Stimulated activated CD8-positive, alpha-beta memory T cell treated with anti-CD3 and anti-CD28 coated beads, Interleukin-15, amount 100 ng/mL, for 4 hours (primary cell): ENCODE measurements at places on chromosomes 5 and 9.

DNA sequence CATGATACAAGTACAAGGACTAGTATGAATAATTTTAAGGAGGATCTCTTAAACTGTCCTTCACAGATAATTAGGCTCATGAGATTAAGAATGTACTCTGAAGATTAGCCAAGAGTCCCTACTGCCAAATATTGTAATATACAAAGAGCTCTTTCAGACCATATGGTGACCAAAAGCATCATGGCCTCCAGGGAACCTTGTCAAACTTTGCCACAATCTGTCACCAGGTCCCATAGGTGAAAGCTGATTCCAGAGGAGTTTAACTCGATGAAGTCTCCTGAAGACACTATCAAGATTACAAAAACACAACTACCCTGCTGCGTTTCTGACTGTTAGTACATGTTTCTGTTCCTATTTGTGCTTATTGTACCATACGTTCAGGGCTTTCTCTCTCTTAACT lies 395.4 kb upstream of the ITGA1 start:
- no peak for DNase-seq

- no peak for DNase-seq
Measured at GRCh38 chr9:89407070-89407469, 88.8 kb downstream of the SECISBP2 start.

DNA sequence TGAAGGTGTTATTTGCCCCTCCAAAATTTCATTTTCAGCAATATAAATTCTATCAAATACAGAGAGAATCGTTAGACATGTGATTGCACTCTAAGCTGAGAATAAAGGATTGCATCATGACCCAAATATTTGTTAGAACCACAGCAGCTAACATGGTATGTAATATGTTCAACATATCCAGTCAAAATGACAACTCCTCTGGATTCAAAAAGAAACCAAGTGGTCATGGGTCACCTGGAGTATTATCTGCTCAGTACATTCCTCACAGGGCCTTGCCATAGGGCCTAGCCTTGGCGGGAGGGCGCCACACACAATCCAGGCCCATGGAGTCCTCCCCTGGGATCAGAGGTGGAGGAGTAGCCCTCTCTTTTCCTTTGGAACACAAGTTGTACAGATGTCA lies 179.2 kb downstream of the HSD17B3 start:
- no peak for DNase-seq

DNA sequence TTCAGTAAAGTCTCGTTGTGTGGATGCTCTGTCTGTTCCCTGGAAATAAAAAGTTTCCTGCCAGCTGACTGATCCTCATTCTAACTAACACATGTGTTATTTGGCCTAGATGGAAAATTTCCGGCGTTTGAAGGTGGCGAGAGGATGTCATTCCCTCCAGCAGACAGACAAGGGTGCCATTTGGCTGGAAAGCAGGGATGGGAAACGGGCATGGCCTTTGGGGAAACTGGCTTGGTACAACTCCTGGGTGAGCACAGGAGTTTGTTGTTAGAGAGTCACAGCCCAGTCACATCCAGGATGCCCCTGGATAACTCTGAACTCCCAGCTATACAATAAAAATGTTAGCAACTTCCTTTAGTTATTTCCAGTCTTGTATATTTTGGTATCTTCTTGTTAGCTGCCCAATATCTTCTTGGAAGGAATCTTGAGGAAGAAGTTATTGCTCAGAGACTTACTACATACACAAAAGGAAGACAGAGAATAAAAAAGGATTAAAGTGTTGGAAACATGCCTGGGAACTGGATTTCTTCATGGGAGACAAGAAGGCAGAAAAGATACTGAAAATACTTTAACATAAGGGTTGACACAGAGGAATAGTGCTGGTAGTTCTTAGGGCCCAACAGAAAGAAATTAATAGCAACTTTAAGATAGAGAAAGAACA lies 41.9 kb downstream of the TEK start:
- DNase-seq: no peak

DNA sequence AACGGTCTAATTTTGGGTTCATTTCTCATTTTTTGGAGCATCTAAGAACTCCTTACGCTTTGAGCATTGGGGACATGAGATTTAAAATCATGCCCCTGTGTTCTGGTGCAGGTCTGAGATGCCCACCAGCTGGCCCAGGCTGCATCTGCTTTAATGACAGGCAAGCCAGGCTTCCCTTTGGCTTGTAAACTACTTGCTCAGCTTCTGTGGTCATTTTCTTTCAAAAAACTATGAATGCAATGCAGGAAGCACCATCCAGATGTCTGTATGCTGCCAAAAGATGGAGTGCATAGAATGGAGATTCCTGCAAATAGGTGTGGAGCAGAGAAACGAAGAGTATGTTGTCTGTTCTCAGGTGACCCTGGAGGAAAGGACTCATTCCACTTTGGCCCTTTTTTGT lies 399.9 kb upstream of the ADAMTSL1 start:
- DNase-seq: no peak

GRCh38 chr5:128014578-128014977 lies 69.0 kb upstream of the SLC12A2 start:
- DNase-seq: no peak

GRCh38 chr9:77020413-77021290 lies 1.2 kb downstream of the FOXB2 start:
- no peak for DNase-seq

DNA sequence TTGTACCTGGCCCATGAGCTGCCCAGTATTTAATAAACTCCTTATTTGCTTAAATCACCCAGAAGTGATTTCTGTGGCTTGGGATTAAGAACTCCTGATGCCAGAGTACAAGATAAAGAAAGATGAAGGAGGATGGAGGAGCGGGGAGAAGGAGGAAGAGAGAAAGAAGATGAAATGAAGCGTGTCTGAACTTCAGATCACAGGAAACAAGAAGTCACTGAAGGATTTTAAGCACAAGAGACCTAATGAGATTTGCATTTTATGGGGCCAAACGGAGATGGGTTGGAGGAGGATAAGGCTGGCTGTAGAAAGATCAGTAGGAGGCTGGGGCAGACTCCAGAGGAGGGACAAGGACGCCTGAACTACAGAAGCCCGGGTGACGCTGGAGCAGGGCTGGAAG lies 3.1 kb downstream of the EIF4E1B start:
- no peak for DNase-seq

DNA sequence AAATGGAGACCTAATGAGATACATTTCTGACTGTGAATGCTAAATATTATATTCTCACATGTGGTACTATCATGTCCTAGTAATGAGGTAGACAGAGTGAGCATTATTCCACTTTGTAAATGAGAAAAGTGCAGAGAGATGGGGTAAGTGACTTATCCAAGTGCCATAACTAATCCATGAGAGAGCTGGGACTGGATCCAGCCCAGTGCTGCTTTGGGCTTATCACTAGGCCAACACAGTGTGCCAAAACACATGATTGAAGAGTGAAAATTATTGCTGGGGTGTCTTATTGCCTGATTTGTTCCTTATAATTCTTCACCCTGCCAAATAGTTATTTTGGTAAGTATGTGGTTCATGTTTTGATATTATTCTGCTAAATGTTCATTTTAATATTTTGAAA lies 442.2 kb upstream of the GRAMD2B start:
- DNase-seq: no peak

DNA sequence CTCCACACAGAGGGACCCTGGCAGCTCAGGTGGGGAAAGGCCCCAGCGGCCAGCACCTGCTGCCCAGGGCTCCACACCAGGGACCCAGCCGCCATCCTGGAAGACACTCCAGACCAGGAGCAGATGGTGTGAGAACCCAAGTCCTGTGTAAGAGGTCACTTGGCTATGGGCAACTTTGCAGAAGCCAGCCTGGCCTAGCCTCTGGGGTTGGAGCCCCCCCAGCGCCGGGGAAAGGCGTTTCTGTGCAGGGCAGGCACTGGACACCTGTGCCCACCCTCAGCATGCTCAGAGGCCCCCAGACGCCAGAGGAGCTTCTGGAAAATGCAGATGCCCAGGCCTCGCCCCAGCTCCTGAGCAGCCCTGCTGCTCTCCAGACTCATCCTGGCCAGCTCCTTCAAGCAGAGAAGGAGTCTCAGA lies 34.0 kb downstream of the RASGEF1C start:
- DNase-seq: no peak

DNA sequence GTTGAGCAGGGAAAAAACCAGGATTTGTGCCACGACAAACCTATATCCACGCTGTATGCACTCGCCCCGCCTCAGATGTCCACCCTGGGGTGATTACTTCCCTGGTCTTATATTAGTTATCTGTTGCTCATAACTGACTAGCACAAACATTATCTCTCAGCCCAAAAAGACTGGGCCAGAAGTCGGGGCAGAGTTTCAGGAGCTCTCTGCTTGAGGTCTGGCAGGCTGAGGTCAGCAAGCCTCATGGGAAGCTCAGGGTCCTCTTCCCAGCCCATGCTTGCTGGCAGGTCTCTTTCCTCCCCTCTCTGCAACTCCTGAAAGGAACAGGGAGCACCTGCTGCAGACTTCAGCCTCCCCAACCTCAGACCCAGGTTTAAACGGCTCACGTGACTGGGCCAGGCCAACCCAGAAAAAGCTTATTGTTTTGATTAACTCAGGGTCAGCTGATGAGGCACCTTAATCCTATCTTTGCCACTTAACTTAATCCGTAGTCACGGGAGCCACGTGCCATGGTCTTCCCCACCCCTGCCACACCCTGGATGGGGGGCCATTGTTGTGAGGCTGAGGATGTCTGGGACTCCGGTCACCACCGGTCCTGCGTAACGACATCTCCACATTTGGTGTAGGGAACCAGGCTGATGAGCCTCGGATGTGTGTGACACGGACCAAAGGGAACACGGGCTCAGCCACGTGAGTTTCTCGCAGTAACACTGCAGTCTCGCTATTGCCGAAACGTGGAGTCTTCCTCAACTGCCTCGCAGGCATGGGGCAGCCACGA lies 123.7 kb upstream of the IRX4 start:
- DNase-seq: no peak

- DNase-seq: no peak
Measured at GRCh38 chr9:93012963-93013855, 45.3 kb upstream of the SUSD3 start.

- peak; percentile 15 for DNase-seq
Measured at GRCh38 chr9:99140685-99141314, 35.9 kb downstream of the TGFBR1 start.

GRCh38 chr9:108544866-108545265 lies 310.9 kb downstream of the ACTL7B start:
- no peak for DNase-seq

GRCh38 chr9:98809311-98810101 lies 2.0 kb downstream of the GALNT12 start:
- DNase-seq: no peak

DNA sequence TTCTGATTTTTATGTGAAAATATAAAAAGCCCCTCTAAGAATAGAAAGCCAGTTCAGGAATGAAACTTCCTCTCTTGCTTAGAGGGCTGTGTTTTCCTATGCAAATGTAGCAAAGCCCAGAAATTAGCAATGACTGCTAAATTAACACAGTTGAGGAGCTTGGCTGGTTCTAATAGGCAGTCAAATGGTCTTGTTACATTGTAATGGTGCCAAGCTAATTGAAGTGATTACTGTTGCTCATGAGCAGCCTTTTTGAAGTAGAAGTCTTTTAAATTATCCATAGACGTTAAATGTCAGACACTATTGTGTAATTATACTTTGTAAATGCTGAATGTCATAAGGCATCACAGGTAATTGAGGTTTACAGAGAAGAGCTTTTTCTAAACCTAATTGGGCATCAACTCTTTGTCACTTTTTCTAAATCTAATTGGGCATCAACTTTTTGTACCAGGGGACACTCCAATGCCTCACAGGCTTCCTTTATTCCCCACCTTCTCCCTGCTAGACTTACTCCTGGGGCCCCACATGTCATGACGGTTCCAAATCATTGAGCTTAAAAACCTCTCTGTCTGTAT lies 229.1 kb downstream of the PSAT1 start:
- no peak for DNase-seq

DNA sequence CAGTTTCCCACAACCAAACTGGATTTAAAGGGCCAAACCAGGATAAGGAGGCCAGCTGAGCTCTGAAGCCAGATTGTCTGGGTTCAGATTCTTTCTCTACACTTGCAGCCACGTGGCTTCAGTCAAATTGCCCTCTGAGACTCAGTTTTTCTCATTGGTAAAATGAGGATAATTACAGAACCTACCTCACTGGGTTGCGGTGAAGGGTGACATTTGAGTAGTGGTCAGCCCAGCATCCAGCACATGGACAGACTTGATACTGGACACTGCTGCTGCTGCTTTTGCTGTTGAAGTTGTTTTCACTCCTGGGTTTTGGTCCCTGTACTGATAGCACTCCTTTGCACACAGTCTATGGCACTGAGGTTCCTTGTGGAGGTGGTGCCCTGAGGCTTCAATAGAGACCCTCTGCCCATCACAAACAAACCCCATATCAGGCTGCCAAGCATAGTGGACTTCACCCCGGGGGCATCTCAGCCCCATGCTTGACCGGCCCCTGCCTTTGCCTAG lies 25.7 kb upstream of the CDKN2AIPNL start:
- no peak for DNase-seq

DNA sequence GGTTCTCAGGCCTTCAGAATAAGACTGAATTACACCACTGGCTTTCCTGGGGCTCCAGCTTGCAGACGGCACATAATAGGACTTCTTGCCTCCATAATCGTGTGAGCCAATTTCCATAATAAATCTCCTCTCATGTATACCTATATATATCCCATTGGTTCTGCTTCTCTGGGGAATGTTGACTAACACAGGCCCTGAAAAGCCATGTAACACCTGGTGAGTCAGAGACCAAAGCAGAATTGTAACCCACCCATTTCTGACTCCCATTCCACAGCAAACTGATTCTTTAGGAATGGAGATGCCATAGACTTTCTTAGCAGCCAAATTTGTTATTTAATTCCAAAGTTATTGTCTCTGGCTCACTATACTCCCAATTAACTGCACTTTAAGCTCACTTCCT lies 85.4 kb upstream of the AGXT2 start:
- DNase-seq: no peak

DNA sequence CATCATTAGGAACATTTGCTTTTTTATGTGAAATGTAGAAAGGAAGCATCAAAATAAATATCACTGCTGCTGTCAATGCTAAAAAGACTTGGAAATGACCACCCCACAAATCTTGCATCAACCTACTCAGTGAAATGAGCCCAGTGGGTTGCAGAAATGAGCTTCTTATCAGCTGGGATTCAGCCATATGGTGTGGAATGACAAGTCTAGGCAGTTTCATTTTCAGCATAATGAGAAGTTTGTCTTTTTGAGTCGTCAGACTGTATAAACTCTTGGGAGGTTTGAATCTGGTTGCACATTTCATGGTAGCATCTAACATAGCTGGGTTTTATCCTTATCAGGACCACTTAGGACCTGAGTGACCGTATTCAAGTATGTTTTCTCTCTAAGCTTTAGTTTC lies 251.1 kb upstream of the PPP1R2B start:
- DNase-seq: no peak

GRCh38 chr9:93827545-93828330 lies 127.4 kb downstream of the BARX1 start:
- no peak for DNase-seq

GRCh38 chr9:15961217-15961616 lies 408.4 kb downstream of the CCDC171 start:
- DNase-seq: no peak

GRCh38 chr9:135921749-135922310 lies 14.5 kb upstream of the CAMSAP1 start:
- DNase-seq: no peak

GRCh38 chr5:72477644-72478043 lies 29.6 kb downstream of the ZNF366 start:
- no peak for DNase-seq
